ENCODE measurements at places on chromosomes 1 and 21.

GRCh38 chr1:90593312-90593711 is 123.8 kb downstream of the BARHL2 start:
- no peak for DNase-seq

GRCh38 chr21:46152927-46153246 is 2.5 kb downstream of the FTCD start:
- DNase-seq = no peak

DNA sequence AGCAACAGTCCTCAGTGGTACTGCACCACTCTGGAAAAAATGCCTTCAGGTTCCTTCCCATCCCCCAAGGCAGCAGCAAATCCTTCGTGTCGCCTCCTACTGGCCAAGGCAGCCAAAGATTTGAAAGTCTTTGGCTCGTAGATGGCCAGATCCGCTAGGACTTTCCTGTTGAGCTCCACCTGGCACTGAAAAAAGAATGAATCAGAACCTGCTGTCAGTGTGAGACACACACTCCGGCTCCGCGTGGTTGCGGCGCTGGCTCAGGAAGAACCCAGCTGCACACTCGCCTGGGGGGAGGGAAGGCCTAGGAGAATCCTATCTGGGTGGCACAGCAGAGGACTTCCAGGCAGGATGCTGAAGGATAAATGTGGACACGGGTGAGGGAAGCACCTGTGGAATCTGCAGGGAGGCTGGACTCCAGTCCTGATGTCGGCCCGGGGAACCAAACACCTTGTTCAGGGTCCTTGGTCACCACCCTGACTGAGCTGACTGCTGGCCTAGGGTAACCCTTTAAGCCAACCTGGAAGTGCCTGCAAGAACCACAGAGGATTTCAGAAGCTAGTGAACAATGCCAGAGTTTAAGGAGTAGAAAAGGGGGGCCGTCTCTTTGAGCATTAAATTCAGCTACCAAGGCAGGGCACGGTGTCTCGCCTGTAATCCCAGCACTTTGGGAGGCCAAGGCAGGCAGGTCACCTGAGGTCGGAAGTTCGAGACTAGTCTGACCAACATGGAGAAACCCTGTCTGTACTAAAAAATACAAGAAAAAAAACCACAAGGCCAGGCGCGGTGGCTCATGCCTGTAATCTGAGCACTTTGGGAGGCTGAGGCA is 3.2 kb upstream of the CCNL2 start:
- DNase-seq = peak; percentile 60

DNA sequence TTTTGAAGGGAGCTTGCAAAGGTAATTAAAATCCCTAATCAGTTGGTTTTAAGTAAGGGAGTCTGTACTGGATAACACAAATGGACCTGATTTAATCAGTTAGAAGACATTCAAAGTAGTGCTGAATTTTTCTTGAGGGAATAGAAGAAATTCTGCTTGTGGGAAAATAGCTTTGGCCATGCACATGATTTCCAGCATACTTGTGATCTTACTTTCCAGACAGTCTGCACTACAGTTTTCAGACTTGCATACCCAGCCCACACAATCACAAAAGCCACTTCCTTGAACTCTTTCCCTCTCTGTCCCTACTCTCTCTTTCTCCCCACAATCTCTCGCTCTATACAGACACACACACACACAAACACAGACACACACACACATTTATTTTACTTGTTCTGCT is 852.1 kb downstream of the PLA2G4A start:
- no peak for DNase-seq

- no peak for DNase-seq
These were observed 30.2 kb downstream of the ODF2L start for GRCh38 chr1:86365896-86366295.

GRCh38 chr1:247407180-247407616 is 8.8 kb upstream of the NLRP3 start:
- DNase-seq = no peak

GRCh38 chr1:27427329-27427728 is 34.9 kb downstream of the GPR3 start:
- DNase-seq = no peak

- no peak for DNase-seq
These were observed 121.7 kb downstream of the ZZZ3 start for GRCh38 chr1:77560741-77561140.

- DNase-seq = peak; percentile 24
These were observed 181.0 kb upstream of the JUN start for GRCh38 chr1:58964880-58965279.

GRCh38 chr1:185448591-185449186 is 131.6 kb upstream of the IVNS1ABP start:
- DNase-seq = no peak

All from Caco-2 (cell line).